ENCODE measurements at places on chromosomes 4 and X.

GRCh38 chr4:38306482-38307071 is 346.4 kb downstream of the PTTG2 start:
- DNase-seq = no peak

DNA sequence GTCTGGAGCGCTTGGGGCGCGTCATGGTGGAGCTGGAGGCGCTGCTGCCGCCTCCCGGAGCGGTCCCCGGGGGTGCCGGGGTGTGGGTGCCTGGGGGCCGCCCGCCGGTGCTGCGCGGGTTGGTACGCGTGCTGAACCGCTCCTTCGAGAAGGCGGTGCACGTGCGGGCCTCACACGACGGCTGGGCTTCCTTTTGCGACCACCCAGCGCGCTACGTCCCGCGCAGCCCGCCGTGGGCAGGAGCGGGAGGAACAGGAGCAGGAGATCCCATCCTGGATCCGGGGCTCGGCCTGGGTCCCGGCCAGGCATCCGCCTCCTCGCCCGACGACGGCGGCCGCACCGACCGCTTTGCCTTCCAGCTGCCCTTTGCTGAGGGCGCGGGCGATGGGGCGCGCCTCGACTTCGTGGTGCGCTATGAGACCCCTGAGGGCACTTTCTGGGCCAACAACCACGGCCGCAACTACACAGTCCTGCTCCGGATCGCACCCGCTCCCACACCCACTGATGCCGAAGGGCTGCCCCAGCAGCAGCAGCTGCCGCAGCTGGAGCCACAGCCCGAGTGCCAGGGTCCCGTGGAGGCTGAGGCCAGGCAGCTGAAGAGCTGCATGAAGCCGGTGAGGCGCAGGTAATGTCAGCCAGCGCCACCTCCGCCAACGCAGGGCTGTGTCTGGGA is 792 bp downstream of the PPP1R3F start:
- no peak for DNase-seq

GRCh38 chrX:104282166-104282725 is 27.5 kb upstream of the ESX1 start:
- no peak for DNase-seq

DNA sequence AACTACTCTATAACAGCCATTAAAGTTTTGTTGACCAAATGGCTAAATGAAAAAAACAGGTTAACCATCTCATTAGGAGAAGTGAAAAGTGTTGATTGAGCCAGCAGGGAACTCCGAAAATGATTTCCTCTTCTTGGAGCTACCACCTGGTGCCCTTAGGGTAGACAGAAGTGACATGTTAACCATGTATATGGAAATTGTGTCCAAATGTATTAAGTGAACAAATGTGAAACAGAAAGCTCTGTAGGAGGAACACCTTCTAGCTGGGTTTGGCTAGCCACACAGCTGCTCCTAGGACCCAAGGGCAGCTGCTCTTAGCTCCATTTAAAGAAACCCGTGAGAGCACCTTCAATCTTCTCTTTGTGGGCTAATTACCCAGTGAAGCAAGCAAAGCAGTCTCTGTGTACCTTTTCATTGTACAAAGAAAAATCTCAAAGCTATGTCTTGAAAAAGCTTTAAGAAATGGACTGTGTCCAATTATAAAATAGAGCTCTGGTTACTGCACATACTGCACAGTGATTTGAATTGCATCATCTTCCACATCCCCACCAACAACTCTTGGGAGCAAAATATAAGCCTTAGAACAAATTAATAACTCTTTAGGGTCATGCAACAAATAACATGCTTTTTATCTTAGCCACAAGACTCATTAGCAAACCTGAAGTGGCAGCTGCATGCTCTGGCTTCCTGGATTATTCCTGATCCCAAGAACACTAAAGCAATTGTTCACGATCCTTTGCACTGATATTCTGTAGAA is 59.2 kb upstream of the PARM1 start:
- DNase-seq = peak; percentile 11

- no peak for DNase-seq
These were observed 43.1 kb upstream of the FAM9C start for GRCh38 chrX:13087322-13088155.

All from right kidney (tissue), 9 donors.